Testis (tissue), 5 donors: ENCODE measurements at places on chromosomes 1 and 21.

DNA sequence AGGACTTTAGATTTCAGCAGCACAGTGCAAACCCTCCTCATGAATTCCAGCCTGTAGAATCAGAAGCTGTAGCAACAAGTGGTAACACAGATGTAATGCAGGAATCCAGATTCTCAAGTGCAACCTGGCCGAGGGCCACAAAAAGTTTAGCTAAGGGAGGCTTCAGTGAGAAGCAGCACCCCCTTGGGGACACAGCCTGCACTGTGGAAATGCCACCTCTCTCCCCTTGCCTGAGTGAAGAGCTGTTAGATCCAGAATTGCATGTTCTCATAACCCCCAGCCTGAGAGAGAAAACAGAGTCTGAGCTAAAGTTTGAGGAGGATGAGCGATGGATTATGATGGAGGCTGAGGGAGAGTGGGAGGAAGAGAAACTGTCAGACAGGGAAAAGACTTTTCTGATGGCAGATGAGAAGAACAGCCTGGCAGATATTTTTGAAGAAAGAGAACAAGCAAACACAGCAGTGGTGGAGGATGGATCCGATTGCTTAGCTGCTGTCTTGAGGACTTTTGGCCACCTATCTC lies 80.5 kb upstream of the BMP8A start:
- DNase-seq: peak; percentile 91

GRCh38 chr1:117659550-117660270 lies 53.9 kb downstream of the TENT5C start:
- no peak for DNase-seq

DNA sequence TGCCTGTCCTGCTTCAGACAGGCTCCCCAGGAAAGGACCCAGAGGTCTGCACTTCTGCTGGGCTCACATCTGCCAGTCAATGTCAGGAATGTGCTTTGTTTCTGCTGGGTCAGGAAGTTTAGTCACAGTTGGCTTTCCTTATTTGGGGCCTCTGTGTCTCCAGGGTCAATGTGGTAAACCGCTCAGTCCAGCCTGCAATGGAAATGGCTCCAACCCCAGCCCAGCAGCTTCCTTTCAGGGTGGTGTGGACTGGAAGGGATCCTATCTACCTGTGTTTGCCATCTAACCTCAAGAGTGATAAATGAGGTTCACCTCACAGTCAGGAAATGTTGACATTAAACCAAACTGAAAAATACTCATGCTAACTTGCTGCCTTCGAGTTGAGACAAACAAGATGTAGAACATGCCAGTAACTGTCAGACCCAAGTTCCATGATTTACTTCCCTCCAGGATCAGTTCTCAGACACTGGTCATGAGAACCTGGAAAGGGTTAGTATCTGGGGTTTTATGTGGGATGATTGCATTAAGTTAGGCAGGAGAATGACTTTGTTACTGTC lies 20.3 kb downstream of the ENO1 start:
- no peak for DNase-seq

- DNase-seq: no peak
These were observed 142.0 kb upstream of the GRIK3 start for GRCh38 chr1:37176269-37176668.

GRCh38 chr1:51572365-51572764 lies 44.5 kb upstream of the OSBPL9 start:
- DNase-seq: no peak

DNA sequence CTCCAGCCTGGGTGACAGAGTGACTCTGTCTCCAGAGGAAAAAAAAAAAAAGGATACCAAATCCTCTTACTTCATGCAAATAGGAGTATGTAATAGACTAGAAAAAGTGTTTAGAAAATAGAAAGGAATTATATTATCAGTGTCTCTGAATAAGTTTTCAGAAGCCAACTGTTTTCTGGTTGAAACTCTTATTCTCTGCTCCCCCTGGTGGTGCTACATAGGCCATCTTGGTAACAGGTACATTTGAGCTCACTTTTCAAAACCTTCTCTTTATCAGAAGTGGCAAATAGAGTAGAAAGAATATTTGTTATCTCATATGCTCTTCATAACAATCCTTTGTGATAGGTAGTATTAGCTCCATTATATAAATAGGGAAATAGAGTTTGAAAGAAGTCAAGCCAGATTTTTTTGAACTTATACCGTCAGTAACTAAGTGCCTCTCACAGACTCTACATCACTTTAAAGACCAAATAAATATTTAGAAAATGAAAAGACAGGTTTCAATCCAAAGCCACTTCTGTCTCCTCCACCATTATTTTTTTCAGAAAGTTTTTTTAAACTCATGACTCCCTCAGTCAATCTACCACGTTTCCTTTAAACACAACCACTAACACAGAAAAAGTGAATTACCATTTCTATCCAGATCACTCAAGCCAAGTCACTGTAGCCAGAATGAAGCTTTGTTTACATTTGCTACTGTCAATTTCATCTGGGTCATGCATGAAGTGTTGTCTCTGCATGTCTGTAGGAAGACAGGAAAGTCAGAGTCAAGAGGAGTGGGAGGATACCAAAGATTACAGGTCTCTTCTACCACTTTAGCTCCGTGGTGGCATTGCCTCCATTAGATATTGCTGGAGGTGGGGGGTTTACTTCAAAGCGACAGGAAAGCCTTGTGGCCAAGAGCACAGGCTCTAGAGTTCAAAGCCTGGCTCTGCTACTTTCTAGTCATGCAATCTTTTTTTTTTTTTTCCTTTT lies 45.6 kb downstream of the IL23R start:
- DNase-seq: peak; percentile 59

DNA sequence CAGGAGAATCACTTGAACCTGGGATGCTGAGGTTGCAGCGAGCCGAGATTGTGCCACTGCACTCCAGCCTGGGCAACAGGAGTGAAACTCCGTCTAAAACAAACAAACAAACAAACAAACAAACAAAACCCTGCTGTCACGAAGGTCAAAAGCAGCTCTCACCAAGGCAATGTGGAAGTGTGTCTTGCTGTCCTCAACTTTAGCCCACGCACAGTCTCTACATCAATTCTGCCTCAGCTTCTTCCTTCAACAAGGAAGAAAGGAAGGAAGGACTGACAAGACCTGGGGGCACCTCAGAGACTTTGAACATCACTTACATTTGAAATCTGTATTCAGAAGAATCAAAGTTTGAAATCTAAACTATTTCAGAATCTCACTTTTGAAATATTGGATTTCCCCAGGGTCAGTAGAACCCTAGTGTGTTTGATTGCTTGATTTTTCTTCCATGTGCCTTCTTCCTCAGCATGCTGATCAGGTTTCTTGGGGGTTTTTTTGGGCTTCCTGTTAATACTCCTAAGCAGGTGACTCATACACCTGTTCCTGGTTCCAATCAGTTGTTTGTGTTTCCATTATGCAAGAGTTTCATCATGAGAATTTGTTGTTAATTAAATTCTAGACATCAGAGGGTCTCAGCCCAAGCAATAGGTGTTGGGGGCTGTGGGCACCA lies 6.5 kb upstream of the CSTB start:
- DNase-seq: no peak

- no peak for DNase-seq
These were observed 12.2 kb downstream of the FH start for GRCh38 chr1:241507189-241507863.

GRCh38 chr1:90417126-90417525 lies 300.0 kb downstream of the BARHL2 start:
- no peak for DNase-seq

DNA sequence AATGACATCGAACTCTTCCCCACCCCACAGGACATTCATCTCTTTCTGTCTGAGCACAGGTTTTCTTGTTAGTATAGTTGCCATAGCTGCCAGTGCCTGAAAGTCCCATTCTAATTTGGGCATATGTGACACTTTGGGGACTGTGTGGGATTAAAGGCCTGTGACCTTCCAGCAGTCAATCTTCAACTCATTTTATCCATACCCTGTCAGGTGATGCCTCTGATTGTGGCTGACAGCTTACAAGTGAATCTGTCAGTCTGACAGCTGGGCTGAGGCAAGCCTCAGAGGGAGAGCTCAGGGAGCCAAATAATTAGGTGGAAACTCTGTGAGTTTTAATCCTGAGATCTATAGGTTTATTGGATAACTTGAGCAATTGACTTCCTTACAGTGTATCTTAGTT lies 29.6 kb downstream of the ZCCHC17 start:
- no peak for DNase-seq
